Activated T-cell treated with anti-CD3 and anti-CD28 coated beads for 48 hours (primary cell): ENCODE measurements at places on chromosomes 5 and 9.

DNA sequence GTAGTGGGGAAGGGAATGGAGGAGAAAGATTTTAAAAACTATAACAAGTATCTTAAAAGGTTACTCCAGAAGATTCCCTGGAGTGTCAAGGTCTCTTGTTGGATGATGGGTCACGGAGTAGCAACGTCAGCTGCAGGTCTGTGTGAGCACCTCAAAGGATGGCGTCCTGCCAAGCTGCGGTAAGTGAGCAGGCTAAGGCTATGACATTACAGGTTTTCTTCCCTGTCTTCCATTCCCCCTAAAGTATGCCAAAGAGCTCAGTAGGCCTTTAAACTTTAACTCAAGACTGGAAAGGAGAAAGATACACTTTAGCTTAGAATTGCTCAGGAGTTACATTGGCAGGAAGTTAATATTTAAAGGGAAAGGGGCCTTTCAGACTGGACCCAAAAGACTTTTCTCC lies 17.5 kb downstream of the SPOCK1 start:
- no peak for DNase-seq

DNA sequence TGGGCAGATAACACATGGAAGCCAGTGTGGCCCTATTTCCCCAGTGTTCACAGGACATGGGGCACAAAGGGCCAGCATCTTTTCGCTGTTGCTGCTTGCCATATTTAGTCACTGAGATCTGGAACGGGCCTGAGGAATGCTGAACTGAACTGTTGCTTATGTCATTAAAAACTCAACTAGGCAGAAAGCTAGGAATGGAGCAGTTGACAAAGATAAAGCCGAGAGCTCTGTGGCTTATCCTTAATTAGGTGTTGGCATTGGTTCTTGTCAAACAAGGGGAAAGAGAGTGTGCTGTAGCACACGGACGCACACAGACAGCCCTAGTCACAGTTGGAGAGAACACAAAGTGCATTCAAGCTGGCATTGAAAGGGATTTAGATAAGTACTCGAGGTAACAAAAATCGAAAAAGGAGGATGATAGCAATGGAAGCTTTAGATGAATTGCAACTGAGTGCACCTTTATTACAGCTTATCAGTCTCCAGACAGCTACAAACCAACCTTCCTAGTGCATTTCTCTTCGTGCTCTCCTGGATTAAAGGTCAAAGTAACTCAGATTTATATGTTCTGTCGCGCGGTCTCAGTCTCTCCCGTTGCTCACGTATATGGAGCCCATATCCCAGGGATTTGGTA lies 450.2 kb upstream of the ZNF608 start:
- DNase-seq: no peak

- no peak for DNase-seq
Observed at GRCh38 chr5:113864437-113864836, 350.9 kb downstream of the YTHDC2 start.

DNA sequence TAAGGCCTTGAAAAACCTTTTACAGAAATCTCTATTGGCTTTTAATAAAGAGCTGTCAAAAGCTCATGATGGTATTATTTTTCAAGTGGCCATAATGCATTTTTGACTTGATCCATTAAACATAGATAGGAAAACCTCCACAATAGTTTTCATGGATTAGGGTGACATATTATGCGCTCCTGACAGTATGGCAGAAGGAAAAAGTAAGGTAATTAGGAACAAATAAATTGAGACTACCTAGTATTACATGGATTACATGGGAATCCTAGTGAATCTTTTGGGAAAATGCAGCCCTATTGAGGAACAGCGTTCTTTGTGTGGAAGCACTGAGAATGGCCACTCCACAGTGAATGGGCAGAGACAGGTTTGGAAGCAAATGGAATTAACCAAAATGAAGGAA lies 171.2 kb downstream of the TRPM3 start:
- DNase-seq: no peak

DNA sequence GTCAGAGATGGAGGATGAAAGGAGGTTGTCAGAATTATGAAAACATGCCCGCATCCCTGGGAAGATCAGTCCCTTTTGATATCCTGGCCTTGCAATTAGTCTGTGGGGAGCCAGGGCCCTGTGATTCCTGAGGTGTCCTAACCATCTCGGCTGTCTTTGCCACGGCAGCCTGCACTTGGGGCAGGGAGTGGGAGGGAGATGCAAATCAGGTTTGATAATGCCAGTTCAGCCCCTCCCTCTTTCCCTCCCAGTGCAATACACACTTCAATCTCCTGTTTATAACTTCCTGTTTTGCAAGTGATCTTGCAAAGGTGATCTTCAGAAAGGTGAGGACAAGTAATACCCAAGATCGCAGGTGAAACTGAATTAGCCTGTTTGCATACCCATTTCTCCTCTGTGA lies 114.0 kb upstream of the ALDH1B1 start:
- DNase-seq: no peak

DNA sequence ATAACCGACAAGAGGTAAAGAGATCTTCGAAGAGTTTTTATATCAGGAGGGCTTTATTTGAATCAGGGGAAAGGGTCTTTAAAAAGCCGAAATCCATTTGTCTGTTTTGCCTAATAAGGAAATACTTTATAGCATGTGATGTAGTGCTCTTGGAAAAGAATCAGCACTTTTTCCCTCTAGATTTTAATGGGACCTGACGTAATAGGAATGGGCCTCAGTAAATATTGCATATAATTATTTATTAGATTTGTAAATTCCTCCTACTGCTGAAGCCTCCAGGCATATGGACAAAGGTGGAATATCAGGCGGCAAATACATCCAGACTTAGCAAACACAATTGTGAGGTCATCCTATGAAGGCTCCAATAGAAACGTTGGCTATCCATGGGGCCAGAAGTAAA lies 50.9 kb downstream of the ACTBL2 start:
- DNase-seq: no peak

DNA sequence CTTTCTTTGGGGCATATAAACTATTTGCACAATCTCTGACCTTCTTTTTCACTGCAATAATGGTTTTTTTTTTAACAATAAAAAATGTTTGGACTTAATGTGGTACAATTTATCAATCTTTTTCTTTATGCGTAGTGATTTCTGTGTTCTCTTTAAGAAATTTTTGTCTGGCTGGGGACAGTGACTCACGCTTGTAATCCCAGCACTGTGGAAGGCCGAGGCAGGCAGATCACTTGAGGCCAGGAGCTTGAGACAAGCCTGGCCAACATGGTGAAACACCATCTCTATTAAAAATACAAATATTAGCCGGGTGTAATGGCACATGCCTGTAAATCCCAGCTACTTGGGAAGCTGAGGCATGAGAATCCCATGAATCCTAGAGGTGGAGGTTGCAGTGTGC lies 72.3 kb downstream of the STK32A start:
- DNase-seq: no peak

DNA sequence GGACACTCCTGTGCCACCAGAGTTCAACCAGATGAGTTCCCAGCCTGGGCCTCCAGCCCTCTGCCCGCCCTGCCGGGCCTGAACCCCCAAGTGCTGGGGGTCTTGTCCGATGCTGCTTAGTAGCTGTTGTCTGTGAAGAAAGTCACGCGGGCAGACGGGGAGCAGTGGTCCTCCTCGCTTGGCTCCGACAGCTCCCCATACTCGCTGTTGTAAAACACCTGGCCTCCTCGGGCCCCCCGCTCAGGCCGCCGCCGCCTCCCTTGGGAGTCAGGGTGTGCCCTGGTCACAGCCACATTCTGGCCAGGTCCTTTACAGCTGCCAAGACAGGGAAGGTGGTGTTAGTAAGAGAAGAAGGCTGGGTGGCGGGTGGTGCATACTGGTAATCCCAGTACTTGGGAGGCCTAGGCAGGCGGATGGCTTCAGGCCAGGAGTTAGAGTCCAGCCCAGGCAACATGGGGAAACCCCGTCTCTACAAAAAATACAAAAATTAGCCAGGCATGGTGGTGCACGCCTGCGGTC lies 11.8 kb upstream of the SCGB3A1 start:
- DNase-seq: no peak
